ENCODE measurements at places on chromosomes 6 and 20. TPM values are rescaled to one million over a fixed set of nuclear protein-coding genes. Genes with fewer than 3 reads are reported as not detected.

Gene MOXD1
- total RNA-seq: 6.3 TPM

Gene SLC22A2
- total RNA-seq: not detected

Gene CCR6
- 17.0 TPM for total RNA-seq

Gene OOEP
- total RNA-seq: not detected

Gene PABPC1L
- 34.2 TPM for total RNA-seq

Gene EYA2
- 0.43 TPM for total RNA-seq

Gene SLC44A4
- total RNA-seq: 2.0 TPM

Gene RBPJL
- not detected for total RNA-seq

Gene EPHA7
- 11.5 TPM for total RNA-seq

Gene GSTA1
- total RNA-seq: not detected

Gene RIMS1
- total RNA-seq: not detected

DNA sequence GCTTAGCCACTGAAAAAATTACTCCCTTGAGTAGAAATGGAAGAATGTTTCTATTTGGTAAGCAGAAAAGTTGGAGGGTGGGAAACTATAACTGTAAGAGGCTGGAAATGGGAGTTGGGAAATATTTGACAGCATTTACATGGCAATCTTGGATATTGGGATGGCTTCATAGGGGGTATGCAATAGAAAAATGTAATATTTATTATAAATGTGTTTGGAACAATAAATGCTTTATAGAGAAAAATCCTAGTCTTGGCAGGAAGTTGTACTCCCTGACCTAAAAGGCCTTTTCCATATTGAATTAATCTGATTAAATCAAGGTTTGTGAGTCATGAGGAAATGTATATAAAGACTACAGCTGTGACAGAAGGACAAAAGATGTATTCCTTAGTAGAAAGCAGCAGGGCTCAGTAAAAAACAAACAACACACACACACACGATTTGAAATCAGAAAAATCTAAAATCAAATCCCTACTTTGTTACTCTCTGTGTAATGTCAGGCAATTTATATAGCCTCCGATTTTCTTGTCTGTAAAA lies 272.3 kb downstream of the CD109 start:
- no peak for DNase-seq

DNA sequence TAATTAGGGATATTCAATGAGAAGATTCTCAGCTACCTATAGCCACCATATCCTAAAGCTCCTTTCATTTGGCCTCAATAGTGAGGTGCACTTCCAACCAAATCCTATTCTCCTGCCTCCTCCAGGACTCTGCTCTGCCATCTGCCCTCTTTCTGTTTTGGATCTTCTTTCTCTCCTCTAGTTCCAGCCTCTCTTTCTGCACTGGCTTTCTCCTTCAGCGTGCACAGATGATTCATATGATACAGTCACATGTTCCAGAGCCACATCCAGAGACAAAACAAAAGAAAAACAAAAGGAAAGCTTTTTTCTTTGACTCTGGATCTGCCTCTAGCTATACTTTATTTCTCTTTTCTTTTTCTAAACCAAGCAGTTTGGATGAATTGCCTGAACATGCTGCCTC lies 531.9 kb upstream of the MAN1A1 start:
- DNase-seq: no peak

GRCh38 chr6:22536122-22536521 lies 33.2 kb upstream of the HDGFL1 start:
- no peak for DNase-seq

DNA sequence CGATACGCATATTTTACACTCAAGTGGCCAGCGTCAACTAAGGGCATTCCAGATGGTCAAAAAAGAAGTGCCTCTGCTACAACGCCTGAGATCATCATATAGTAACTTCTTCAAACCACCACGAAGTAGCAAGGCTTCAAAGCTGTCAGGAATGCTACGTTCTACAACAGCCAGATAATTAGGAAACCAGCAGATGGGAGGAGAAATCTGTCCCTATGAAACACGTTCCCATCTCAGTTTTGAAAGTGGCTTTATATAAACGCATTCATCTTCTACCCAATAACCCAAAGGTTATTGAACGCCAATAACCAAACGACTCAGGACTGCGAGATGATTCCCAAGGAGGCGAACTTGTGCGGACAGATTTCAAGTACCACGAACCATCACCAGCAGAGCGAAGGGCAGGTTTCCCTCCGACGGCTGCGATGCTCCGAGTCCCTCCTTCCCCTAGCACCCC lies 1.2 kb downstream of the ABHD12 start:
- DNase-seq: no peak

GRCh38 chr6:140193269-140193668 lies 818.8 kb upstream of the CITED2 start:
- no peak for DNase-seq

DNA sequence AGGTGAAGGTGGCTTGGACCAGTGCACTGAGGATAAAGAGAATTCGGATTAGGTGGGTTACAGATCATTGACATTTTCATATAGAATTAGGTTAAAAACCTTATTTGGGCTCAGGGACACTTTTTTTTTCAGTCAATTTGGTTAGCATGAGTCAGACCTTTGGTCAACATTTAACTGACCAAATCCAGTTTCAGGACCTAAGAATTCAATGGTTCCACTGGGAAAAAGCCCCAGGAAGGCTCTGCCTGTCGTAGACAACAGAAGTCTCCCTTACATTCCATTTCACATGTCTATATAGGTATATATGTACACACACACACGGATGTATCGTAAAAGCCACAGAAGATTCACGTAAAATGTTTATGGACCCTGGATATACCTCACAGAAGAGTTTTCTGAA lies 184.2 kb upstream of the RREB1 start:
- no peak for DNase-seq

- no peak for DNase-seq
These were observed 171.4 kb downstream of the SOX4 start for GRCh38 chr6:21764989-21765388.

DNA sequence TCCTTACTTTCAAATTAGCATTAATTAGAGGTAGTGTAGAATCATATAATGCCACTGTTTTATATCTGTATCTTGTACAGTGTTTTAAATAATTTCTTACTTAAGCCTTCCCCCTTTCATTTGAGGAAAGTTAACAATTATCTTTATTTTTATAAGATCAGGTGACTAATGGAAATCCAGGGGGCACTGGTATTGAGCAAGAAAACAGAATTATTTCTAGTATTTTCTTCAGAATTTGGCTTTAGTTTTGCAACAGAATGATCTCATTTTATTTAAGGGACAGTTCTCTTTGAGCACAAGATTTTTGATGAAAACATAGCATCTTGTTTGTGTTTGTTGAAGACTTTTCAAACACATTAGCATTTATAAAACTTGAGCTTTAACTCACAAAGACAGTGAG lies 55.9 kb downstream of the RNF217 start:
- no peak for DNase-seq

DNA sequence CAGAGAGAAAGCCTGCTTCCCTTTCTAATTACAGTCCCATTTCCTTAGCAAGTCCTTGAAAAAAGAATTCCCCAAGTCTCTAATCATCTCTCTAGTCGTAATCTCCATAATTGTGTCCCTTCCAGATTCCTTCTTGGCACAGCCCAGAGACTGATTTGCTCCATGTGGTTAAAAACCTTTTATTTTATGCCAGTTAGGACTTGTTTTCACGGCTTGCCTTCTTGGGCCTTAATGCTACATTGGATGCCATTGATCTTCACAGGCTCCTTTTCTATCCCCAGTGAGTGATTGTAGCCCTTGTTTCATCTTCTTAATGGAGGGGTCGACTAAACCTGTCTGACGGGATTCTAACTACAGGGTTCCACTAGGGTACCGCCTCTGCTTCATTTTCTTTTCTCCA lies 650.6 kb upstream of the ARID1B start:
- DNase-seq: no peak

GRCh38 chr20:50058662-50059402 lies 54.1 kb downstream of the UBE2V1 start:
- DNase-seq: no peak

DNA sequence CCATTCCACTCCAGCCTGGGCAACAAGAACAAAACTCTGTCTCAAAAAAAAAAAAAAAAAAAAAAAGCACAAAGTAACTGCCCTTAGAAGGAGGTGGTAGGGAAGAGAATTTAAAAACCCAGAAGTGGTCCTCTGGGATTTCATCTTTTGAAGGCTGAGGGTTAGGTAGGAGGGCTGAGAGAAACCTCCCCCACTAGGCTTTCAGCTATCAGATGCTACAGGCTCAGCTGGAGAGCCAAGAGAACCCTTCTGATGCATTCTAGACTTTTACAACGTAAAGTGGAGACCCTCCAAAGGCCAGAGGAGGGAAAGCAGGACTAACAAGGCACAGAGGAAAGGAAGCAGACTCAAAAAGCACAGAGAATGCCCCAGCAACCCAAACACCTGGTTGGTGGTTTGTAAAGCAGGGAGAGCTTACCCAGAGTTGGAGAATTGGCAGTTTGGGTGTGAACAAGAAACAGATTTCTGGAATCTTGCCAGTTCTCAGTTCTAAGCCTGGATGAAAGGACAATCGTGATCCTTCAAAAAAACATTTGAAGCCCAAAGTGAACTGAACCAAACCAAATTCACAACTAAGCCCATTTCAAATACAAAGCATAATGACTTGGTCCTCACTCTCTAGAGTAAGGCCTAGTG lies 23.2 kb upstream of the SPAG4 start:
- DNase-seq: no peak

- DNase-seq: no peak
These were observed 220.4 kb upstream of the JARID2 start for GRCh38 chr6:15025446-15025845.

DNA sequence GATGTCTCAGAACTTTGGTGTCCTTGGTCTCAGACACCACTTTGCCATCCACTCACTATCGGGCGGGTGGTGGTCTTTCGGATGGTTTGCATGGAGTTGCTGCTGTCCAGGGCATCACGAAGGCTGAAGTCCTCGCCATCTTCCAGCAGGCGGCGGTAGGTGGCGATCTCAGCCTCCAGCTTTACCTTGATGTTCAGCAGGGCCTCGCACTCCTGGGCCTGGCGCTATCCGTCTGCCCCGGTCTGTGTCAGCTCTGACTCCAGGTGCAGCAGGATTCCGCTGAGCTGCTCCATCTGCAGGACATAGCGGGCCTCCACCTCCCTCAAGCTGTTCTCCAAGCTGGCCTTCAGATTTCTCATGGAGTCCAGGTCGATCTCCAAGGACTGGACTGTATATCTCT lies 36.0 kb downstream of the ZNF311 start:
- no peak for DNase-seq

DNA sequence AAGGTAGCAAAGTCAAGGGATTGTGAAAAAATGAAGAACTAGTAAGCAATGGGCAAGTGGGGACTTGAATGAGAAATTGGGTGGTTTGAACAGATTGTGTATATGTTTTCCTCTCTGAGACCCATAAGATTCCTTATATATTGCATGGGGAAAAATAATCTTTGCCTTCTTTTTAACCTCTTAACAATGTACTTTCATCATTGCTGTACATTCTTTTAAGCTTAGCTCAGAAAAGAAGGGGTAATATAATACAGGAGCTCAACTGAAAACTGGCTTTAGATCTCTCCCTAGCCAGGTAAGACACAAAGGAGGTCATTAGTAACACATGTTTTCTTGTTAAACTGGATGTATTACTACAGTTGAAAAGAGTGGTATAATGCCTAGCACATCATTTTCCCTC lies 287.2 kb downstream of the RNF144B start:
- DNase-seq: no peak

- DNase-seq: no peak
These were observed 443.8 kb upstream of the GJE1 start for GRCh38 chr6:141688916-141689315.

DNA sequence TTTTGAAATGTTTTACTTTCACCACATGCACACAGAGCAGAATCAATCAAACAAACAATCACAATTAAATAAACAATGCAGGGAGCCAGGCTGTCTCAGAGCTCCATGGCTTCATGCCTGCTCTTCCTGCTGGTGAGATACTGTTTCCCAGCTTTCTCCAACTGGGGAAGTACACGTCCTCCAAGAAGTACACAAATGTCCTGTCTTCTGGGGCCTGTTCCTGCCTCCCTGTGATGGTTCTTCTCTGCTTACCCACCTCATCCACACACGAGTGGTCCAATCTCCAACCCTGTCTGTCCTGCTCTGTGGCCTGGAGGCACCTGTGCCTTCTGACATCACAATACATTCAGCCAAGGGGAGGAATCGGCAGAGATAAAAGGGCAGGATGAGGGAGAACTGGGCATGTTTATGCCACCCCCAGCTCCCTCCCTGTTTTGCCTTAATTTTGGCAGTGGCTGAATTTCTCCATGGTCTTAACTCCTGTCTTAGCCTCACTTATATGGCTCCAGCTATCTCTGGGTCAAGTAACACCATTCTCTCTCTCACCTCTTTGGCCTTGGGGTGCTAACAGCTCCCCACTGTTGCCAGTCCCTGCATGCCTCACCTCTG lies 25.3 kb upstream of the TTPAL start:
- no peak for DNase-seq

- DNase-seq: no peak
These were observed 102.2 kb downstream of the DACT2 start for GRCh38 chr6:168217216-168217879.

DNA sequence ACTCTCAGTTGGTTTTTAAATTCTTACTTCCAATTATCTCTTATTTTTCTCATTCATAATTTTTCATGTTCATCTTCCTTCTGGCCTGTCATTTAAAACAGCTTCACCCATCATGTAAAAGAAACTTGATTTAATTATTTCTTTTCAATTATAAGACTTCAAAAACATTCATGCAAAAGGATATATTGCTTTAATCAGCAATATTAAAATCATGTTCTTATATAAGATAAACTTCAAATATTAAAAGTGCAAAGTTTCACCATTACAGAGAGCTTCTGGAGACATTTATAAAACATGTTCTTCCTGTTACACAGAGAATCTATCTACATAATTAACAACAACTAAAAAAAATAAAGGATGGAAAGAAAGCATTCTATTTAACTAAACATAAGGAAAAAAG lies 396.7 kb upstream of the RUNX2 start:
- DNase-seq: no peak

- DNase-seq: no peak
These were observed 39.0 kb upstream of the CD93 start for GRCh38 chr20:23125159-23125558.

DNA sequence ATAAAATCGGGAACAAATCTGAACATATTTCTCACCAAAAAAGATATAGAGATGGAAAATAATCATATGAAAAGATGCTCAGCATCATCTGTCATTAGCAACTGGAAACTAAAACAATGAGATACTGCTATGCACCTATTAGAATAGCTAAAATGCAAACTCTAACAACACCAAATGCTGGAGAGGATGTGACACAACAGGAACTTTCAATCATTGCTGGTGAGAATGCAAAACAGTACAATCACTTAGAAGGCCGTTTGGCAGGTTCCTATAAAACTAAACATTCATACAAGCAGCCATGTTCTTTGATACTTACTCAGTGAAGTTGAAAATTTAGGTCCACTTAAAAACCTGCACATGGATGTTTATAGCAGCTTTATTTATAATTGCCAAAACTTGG lies 67.0 kb downstream of the FAM50B start:
- no peak for DNase-seq

DNA sequence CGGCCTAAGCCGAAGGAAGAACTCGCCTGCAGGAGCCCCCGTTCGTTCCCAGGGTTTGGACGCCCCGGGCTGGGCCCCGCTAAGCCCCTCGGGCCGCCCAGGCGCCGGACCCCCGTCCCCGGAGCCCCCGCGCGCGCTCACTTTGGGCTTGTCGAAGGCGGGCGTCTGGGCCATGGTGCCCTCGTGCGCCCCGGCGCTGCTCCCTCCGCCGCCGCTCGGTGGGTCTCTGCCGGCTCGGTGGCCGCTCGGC lies 140 bp downstream of the ADA start:
- no peak for DNase-seq

- DNase-seq: no peak
These were observed 571.5 kb upstream of the ARID1B start for GRCh38 chr6:156205678-156206077.

GRCh38 chr6:10555625-10556309 lies 34.6 kb downstream of the GCNT2 start:
- DNase-seq: no peak
